HS-5 (cell line): ENCODE measurements at places on chromosomes 12 and 14.

GRCh38 chr12:24488091-24488596 is 460.8 kb downstream of the BCAT1 start:
- DNase-seq = no peak

DNA sequence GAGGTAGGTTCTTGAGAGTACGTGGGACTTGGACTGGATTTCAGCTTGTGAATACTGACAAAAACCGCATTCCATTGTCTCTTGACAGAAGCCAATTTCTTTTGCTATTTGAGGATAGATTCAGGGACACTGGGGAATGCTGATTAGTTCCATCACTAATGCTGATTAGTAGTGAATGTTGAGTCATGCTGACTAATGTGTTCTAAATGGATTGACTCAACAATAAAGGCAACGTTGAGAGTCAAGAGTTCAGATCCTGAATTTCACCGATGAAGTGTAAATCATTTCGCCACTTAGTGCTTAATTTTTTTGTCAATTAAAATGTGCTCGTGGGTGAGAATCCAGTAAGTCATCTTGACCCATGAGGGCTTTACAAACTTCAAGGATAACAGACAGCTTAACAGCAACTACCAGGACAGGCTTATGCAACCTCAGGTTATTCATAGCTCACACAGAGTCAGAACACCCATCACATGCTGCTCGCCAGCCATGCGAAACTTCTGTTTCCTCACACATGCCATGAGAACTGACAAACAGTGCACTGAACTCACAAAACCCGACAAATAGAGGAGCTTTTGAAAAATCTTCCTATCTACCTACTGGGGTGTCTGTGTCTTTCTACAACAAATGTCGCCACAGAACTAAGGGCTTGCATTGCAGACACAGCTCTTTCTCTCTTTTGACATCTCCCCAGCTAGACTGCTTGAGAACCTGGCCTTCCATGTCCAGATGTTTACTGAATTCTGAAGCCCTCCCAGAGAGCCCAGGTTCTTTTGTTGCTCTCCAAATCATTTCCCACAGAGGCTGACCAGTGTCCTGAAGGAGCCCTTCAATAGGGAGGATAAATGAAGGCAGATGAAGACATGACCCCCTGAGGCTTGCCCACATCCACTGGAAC is 316.4 kb downstream of the ZFP36L1 start:
- DNase-seq = peak; percentile 83

DNA sequence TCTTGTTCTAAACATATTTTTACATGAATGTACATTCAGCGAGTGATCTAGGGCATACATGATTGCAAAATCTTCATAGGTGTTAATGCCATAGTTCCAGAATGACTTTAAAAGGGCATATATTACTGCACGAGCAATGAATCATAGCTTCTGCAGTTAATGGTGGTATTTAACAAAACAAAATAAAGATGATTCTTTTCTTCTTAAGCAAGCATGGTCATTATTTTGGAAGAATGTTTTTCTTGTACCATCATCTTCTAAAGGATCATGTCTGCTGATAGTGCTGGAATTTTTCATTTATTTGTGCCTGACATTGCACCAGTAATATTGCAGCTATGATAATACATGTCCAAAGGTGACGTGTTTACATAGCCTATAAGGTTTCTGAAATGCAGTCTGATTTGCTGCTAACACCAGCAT is 388.6 kb downstream of the CCDC91 start:
- no peak for DNase-seq

GRCh38 chr12:12626471-12626870 is 14.8 kb downstream of the CREBL2 start:
- DNase-seq = no peak

- DNase-seq = no peak
Observed at GRCh38 chr12:121799156-121799841, 4.5 kb upstream of the SETD1B start.

DNA sequence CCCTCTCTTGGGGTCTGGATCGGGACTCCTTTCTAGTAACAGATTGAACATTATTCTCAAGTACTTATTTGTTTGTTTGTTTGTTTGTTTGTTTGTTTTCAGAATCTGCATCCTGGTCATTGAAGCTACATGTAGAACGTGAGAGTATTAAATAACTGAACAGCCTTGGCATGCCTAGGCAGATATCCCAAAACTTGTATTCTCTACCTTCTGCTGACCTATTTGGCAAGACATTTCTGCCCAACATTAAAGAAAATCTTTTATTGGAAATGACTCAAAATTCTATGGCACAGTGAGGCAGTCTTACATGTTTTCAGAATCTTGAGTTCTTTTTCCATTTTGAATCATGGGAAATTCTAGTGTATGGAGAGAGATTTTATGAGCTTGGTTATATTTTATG is 165.1 kb upstream of the CNOT2 start:
- DNase-seq = no peak

GRCh38 chr12:120261951-120262851 is 3.3 kb downstream of the PXN start:
- DNase-seq = peak; percentile 73

GRCh38 chr14:23644919-23645336 is 8.8 kb downstream of the DHRS2 start:
- no peak for DNase-seq
